Skin of body (tissue), 3 donors: ENCODE measurements at places on chromosomes 13 and 19. TPM values are rescaled to one million over a fixed set of nuclear protein-coding genes. Genes with fewer than 3 reads are reported as not detected.

The ZNF317 gene
- 14.0 TPM for total RNA-seq

The FCAR gene
- 8.4 TPM for total RNA-seq

The ZNF599 gene
- total RNA-seq: 3.8 TPM

The CGB1 gene
- total RNA-seq: not detected

The FGF22 gene
- total RNA-seq: 1.4 TPM

The ISOC2 gene
- 23.0 TPM for total RNA-seq

The PEAK3 gene
- total RNA-seq: 0.20 TPM

The PEPD gene
- total RNA-seq: 26.6 TPM

The VSTM1 gene
- 1.7 TPM for total RNA-seq

The NRTN gene
- total RNA-seq: 2.2 TPM

The WDR18 gene
- 34.1 TPM for total RNA-seq

The IGFL2 gene
- 19.9 TPM for total RNA-seq

The TRPC4 gene
- 0.69 TPM for total RNA-seq

The PROZ gene
- total RNA-seq: not detected

The C19orf67 gene
- total RNA-seq: not detected

The NFIX gene
- 75.5 TPM for total RNA-seq

The LRRC63 gene
- total RNA-seq: 0.10 TPM

The FOXA3 gene
- total RNA-seq: not detected

The ATXN8OS gene
- not detected for total RNA-seq

The SERP2 gene
- 4.5 TPM for total RNA-seq

The CATSPERD gene
- total RNA-seq: not detected

The NLRP12 gene
- 0.99 TPM for total RNA-seq

The ZNF560 gene
- total RNA-seq: 0.49 TPM

The SIGLEC6 gene
- total RNA-seq: 1.6 TPM

The CDC37 gene
- 80.6 TPM for total RNA-seq

The KATNAL1 gene
- total RNA-seq: 20.4 TPM

The S1PR2 gene
- total RNA-seq: 12.6 TPM

The DIRAS1 gene
- total RNA-seq: 2.9 TPM

The ZNF320 gene
- total RNA-seq: 16.4 TPM

The FAAP24 gene
- 0.79 TPM for total RNA-seq

The MAU2 gene
- total RNA-seq: 39.3 TPM

The SIGLEC10 gene
- 1.7 TPM for total RNA-seq

The ATP1A3 gene
- not detected for total RNA-seq

The FCGBP gene
- total RNA-seq: 17.7 TPM

The GSK3A gene
- 12.1 TPM for total RNA-seq

The CLDND2 gene
- total RNA-seq: not detected

The CD177 gene
- total RNA-seq: 19.0 TPM

The U2AF2 gene
- 64.1 TPM for total RNA-seq

The TMEM221 gene
- 0.69 TPM for total RNA-seq

The CD37 gene
- 8.2 TPM for total RNA-seq

The ZNF570 gene
- total RNA-seq: 7.2 TPM

The ZNF284 gene
- 3.7 TPM for total RNA-seq

The GARIN5A gene
- total RNA-seq: 0.69 TPM

The SIGLECL1 gene
- total RNA-seq: not detected

The TRPM4 gene
- 24.0 TPM for total RNA-seq

The SLC25A41 gene
- 0.49 TPM for total RNA-seq

The LACC1 gene
- 4.9 TPM for total RNA-seq

The TOMM40 gene
- total RNA-seq: 16.1 TPM

The LIPE gene
- total RNA-seq: 59.7 TPM

The LRRC4B gene
- 5.1 TPM for total RNA-seq

The SLC8A2 gene
- 0.39 TPM for total RNA-seq

The KIR2DL1 gene
- not detected for total RNA-seq

The ZSCAN4 gene
- total RNA-seq: not detected

The TPTE2 gene
- not detected for total RNA-seq

The ELAVL3 gene
- 0.20 TPM for total RNA-seq
